ENCODE measurements at places on chromosomes 12 and 14.

- DNase-seq = no peak
Observed at GRCh38 chr14:65439117-65439516, 26.6 kb downstream of the FUT8 start.

GRCh38 chr12:26836201-26836600, 3.2 kb upstream of the ITPR2 start:
- no peak for DNase-seq

- DNase-seq = no peak
Observed at GRCh38 chr12:33438851-33439586, 600 bp downstream of the SYT10 start.

DNA sequence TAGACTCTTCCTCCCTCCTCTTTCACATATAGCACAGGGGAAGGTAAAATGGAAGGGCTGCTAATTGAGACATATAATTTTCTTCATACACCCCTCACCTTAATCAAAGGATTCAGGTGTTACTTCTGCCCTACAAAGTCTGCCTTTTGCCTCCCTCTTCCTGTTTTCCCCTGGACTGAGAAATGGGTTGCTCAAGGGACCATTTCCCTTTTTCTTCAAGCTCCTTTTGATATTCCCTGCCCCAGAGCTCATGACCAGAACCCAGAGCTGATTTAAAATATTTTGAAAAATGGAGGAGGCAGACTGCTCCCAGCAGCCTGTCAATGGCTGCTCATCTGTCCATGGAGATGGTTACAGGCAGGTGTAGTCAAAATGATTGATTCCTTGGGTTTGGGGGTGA, 6.3 kb upstream of the PIP4K2C start:
- no peak for DNase-seq

DNA sequence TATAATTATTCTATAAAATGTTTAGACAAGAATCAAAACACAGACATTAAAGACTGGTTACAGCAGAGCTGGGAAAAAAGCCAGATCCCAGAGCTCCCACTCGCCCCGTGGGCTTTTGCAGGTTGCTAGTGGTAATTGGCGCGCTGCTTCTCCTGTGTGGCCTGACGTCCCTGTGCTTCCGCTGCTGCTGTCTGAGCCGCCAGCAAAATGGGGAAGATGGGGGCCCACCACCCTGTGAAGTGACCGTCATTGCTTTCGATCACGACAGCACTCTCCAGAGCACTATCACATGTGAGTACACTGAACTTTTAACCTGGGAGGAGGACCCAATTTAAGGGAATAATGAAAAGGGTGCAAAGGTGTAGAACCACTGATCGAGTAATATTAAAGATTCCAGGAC, 7.5 kb downstream of the TMEM52B start:
- no peak for DNase-seq

GRCh38 chr12:49296836-49297694, 2.1 kb downstream of the PRPH start:
- DNase-seq = no peak

- DNase-seq = no peak
Observed at GRCh38 chr12:14773685-14774073, 29.6 kb downstream of the WBP11 start.
